ENCODE measurements at places on chromosomes 6 and 20.

GRCh38 chr6:7541175-7542064 lies at the start of gene DSP:
TSS of gene DSP (plus strand) at chr6:7541671. CDS start at chr6:7541916, 245 bp downstream.
- DNase-seq = peak; percentile 21

DNA sequence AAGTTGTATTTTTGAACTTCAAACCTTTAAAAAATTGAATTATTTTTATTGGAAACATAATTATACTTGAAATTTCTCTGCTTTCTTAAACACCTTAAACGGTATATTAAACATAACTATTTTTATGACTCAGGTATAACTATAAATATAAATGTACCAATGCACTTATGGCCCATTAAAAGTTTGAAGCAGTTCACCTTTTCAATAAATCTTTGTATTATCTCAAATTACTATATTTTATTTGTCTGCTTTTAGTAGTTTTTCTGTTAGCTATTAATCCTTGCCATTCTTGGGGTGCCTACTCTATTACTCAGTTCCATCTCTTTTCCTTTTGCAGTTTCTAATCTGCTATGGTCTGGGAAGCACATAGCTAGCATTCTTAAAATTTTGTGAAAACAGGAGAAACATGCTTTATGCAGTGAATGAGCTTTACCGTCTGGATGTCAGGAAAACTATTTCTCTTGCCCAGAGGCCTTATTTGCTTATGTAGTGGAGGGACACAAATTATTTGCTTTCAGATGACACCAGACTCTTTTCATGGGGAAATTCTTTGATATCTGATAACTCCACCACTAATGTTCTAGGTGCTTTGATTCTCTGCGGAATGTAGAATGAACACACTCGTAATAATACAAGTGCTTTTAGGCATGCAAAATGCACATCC lies 378.9 kb upstream of the CITED2 start:
- DNase-seq = peak; percentile 88

- no peak for DNase-seq
These were observed 402.7 kb downstream of the CDKAL1 start for GRCh38 chr6:20936949-20937348.

DNA sequence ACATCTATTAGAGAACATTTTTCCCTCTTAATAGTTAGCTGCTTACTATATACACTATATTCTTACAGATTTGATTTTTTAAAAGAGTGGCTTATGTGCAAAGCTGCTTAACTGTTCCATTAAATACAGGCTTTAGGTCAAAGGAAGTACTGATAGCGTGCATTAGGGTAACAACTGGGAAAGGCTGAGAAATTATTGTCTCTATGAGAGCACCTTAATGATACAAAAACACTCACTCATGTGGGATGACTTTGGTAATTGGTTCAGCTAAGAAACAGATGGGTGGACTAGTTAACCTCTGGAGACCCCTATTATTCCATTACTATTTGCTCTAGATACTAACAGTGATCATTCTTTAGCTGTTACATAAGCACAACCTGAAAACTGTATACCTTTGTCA lies 4.0 kb downstream of the DCDC2 start:
- no peak for DNase-seq

DNA sequence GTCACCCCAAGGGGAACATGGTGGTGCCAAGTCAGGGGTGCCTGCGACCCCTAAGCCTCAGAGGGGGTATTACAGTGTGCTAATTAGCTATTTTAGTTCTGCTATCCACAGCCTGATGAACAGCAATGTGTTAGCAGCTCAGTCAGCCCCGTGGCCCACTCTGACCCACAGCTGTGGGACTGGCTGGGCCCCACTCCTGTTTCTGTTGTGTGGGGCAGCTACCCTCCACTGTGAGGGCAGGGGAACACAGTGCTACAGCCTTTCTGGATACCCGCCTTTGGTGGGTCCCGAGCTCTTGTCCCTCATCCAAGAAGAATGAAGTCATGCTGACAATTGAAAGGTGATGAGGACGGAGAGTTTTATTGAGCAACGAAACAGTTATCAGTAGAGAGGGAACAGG lies 152.5 kb upstream of the GGTLC1 start:
- DNase-seq = no peak

DNA sequence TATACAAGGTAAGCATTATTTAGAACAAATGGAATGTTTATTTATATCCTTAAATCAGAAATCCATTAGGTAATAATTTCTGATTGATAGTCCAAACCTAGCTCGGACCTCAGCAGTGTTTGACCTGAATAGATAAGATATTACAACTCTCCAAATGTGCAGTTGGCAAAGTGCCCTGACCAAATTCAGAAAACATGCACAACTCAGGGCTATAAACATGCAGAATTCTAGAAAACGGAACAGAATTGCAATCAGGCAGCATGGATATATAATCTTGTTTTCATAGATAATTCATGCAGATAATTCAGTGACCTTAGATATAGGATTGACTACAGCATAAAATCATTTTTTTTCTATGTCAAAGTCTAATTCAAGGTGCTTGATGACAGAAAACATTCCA lies 626.6 kb upstream of the CITED2 start:
- DNase-seq = peak; percentile 45

DNA sequence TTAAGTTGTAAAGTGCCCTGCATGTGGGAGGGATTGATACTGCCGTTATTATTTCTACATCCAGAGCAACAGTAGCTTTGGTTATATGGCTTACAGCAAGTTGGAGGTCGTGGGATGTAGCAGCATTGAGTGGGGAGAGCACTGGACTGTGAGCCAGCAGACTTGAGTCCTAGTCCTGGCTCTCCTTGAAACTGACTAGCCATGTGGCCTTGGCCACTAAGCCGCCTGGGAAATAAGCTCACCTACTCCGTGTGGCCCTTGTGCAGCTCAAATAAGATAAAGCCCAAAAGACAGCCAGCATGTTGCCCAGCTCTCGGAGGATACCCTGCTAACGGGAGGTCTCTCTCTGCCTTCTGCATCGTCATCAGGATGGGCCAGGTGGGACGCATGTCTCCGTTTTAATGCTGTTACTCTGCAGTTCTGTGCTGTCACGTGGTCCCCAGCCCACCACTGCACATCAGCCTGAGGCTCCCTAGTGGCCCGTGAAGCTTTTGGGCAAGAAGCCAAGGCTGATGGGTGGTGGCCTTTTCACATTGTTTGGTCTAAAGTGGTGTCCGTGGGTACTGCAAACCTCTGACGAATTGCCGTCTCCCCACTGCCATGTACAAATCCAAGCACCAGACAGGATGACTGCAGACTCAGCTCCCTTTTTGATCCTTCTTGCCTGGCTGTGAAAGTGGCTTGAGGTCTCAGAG lies 7.9 kb downstream of the EPB41L1 start:
- no peak for DNase-seq

- no peak for DNase-seq
These were observed 272.2 kb downstream of the CDC5L start for GRCh38 chr6:44659726-44660125.

GRCh38 chr6:18302561-18303439 lies 38.5 kb upstream of the DEK start:
- DNase-seq = peak; percentile 37

DNA sequence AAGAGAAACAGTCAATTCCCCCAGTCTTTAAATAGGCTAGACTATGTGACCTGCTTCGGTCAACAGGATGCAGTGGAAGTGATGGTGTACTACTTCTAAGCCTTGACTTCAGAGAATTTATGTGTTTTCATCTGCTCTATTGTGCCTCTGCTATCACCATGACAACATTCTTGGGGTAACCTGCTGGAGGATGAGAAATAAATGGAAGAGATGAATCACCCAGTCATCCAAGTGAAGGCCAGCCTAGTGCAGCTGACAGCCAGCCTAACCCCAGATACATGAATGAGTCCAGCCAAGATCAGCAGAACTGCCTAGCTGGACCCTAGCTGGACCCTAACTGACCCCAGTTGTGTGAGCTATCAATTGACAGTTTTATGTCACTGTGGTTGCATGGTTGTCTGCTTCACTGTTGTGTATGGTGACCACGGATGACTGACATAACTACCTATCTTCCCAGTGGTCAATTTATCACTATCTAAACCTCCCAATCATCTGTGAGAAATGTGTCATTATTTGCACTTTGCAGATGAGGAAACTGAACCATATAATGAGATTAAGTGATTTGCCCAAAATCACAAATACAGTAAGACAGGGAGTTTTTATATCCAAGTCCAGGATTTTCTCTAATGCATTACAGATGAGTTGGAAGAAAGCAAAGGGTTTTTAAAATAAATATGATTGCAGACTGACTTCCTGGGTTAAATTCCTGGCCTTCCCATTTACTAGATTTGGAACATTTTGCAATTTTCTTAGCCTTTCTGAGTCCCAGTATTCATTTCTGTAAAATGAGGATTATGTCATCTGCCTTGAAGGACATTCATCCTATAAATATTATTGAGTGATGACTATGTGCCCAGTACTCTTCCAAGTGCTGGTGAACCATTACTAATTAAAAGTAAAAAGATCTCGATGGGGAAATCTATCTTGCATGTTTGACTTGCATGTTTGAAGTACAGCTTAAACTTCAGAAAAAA lies 136.4 kb upstream of the PLCB4 start:
- peak; percentile 86 for DNase-seq

DNA sequence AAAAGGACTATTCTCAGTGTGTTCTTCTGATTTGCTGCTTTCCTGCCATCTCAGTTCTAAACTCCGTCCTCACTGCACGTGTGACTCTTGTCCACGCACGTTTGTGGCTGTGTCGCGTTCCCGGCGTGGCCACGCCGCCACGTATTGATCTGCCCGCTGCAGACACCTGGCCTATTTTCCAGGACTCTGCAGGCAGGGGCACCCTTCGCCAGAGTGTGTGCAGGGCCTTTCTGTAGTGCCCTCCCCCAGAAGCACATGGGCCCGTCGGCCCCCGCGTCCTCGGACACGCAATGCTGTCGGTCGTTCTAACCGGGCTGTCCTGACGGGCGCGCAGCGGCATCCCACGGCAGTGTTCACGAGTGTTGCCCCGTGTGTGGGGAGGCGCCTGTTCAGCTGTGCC lies 87.6 kb downstream of the YTHDF1 start:
- no peak for DNase-seq

Data from iris pigment epithelial cell (primary cell).